ENCODE measurements at places on chromosomes 11 and 22.

GRCh38 chr22:39925909-39926679, 25.2 kb downstream of the GRAP2 start:
- DNase-seq, result no peak

- no peak for DNase-seq
Measured at GRCh38 chr22:38163844-38164550, 17.6 kb downstream of the PLA2G6 start.

DNA sequence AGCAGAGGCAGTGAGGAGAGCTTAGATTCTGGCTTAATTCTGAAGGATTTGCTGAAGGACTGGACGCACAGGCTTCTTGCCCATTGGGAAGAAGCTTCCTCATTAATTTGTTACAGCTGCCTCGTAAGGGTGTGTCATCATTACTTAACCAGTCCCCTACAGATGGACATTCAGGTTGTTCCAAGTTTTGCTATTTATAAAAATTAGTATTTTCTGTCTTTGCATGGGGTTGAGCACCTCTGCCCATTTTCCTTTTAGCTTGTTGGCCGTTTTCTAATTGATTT, 38.1 kb downstream of the CAPN1 start:
- no peak for DNase-seq

GRCh38 chr11:34794696-34795095, 121.5 kb downstream of the APIP start:
- DNase-seq, result no peak

DNA sequence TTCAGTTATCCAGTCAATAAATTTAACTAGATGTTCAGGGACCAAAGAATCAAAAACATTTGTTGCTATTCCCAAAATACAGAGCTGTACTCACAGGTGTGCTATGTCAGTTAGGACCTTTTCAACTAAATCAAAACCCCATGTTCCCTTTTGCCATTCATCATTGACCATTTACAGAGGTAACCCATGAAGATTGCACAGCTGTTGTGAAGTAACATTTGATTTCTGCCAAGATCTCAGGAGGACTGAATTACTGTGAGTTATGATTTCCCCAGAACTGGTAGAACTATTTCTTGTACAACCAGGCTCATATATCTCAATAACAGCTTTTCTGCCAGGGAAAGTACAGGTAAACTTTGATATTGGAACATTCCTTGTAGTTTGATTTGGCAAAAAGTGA, 131.1 kb upstream of the FIBIN start:
- DNase-seq, result no peak

- DNase-seq, result no peak
Measured at GRCh38 chr22:28260619-28261018, 341.6 kb upstream of the PITPNB start.
